CD4-positive, alpha-beta T cell treated with Interleukin-6 at 100 ng/mL for 8 hours (primary cell): ENCODE measurements at places on chromosomes 1 and 21.

- no peak for DNase-seq
Measured at GRCh38 chr1:235873045-235873444, 6.3 kb upstream of the LYST start.

DNA sequence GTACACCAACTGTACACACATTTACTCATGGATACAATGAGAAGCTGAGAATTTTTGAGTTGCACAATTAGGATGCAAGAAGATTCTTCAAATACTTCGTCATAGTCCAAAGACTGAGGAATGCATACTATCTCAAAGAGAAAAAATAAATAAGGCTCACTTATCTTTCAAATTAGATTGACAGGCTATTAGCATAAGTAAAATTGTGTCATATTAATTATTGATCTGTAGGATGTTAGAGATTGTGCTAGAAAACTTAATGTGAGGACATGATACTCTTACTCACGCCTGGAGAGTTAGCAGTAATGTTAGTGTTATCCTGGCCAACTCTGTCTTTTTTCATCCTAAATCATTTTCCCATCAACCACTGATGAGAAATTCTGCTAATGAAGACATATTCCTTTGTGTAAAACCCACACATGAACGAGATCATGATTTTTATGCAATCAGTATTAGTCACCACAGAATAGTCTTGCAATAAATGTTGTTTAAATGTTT, 659.0 kb downstream of the LTN1 start:
- no peak for DNase-seq

DNA sequence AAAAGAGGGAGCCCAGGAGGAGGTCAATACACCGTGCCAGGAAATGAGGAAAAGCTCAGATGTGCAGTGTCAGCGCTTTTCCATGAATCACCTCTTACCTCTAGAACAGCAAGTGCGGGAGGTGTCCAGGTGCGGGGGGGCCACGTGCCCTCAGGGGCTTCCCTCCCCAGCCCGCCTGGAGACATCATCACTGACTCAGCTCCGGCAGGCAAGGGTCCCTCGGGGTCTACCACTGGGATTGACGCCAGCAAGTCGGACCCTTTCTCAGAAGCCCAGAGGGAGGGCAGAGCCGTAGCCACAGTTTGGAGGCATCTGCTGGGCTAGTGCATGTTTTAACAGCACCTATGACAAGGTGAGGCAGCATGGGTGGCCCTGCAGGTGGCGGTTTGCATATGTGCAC, 67.4 kb upstream of the TRAPPC10 start:
- no peak for DNase-seq

DNA sequence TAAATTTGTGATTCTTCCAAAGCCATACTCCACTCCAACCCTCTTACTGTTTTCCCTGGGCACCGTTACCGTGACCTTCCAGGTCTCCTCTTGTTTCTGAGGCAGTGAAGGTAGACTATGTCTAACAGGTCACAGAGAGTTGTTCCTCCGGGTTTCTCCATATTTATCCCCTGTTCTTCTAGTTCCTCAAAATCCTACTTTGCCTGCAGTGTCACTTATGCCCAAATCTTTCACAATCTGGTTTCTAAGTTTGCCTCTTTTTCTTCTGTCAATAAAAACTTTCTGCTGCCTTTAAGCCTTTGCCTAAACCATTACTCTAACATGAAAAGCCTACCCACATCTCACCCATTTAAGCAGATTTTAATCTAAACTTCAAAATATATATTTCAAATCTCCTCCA, 87.7 kb downstream of the C4BPA start:
- no peak for DNase-seq

DNA sequence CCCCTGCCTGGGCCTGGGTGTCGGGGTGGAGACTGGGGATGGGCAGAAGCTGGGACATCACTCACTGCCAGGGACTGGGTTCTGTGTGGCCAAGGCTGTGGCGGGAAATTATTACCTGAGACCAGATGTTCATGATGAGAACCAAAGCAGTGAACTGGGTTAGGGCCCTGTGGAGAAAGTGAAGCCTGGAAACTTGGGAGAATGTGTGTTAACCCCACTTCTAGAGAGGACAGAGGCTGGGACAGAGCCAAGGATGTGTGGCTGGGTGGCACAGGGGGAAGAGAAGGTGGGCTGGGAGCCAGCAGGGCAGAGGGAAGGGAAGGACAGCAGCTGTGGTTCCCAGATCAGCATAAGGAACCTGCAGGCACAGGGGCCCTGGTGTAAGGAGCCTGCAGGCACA, 31.3 kb downstream of the CNIH3 start:
- DNase-seq, result no peak

DNA sequence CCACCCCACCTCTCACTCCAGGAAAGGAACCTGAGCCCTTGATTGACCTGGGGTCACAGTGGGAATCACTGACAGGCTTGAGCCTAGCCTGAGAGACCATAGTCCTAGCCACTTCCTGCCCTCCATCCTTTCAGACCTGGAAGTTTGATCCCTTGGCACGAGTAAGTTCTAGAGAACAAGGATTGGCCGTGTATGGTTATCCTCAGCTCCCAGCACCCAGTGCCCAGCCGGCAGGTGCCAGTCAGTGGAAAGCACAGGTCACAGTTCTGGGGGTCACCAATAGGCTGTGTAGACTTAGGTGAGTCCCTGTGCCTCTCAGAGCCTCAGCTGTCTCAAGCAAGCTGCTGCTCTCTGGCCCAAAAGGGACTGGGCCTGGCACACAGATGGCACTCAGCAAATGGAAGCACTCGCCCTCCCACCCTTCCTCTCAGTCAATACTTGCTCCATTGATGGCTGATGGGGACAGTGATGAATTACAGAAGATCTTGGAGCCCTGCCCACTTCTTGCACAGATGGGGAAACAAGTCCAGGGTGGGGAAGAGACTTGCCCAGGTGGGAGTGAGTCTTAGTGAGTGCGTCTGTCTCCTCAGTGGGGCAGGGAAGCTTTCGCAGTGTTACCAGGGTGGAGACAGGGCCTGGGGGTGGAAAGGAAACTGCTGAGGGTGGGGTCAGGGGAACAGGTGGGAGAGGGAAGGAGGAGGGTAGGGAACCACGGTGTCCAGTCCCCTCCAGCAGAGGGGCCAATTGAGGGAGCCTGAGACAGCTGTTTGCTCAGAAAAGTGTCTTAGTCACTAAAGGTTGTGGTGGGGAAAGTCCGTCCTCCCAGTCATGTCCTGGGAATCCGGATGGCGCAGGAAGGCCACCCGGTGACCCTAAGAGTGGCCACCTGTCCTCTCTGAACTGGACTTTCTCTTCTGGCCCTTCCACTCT, 2.6 kb upstream of the KCNQ4 start:
- DNase-seq, result no peak
